ENCODE measurements at places on chromosomes 3 and 15.

- DNase-seq: no peak
Measured at GRCh38 chr3:5297895-5298294, 110.4 kb downstream of the EDEM1 start.

GRCh38 chr3:155748611-155749365 lies 3.9 kb upstream of the PLCH1 start:
- peak; percentile 2 for DNase-seq

- no peak for DNase-seq
Measured at GRCh38 chr3:64496786-64497490, 190.9 kb downstream of the ADAMTS9 start.

DNA sequence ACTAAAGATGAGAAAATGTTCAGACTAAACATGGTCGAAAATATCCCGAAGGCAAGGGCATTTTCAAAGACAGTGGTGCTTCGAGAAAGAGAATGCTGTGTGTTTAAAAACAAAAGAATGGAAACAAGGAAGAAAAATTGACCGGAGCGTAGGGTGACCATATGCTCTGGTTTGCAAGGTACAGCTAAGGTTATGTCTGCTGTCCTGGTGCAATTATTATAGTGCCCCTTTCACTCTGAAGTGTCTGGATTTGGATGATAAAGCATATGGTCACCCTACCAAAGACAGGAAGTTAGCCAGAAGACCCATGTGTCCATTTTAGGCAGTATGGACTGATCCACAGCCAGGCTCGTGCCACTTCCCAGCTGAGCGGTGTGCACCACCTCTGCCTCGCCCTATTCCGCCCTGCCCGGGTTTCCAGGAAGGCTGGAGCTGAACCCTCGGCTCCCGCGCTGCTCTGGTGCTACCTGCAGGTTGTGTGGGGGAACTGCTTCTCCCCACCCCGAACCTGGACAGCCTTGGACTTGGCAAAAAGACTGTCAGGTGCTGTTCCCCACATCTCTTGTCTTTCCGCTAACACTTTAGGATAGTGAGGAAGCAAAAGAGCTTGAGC lies 25.2 kb downstream of the GOLGA6D start:
- DNase-seq: peak; percentile 57

- no peak for DNase-seq
Measured at GRCh38 chr3:165523801-165524200, 313.4 kb downstream of the BCHE start.

DNA sequence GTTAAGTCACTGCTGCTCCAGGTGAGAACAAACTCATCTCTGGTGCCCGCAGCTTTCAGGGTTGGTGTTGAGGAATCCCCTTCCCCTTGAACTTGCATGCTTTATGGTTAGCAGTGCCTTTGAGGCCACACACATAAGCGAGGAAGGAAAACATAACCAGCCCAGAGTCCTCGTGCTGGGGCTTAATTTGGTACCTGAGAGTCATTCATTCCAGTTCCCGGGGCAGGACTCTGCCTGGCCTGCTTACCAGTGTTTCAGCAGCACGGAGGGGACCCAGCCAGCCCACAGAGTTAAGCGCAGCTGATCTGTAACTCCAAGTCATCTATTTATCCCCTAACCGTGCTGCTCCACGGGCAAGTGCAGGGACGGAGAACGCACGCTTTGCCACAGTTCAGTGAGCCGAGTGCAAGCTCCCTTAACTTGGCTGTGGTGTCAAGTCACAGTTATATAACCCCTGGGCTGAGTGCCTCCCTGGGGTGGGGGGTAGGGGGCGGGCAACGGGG lies 302.3 kb upstream of the ICE2 start:
- no peak for DNase-seq
